ENCODE measurements at places on chromosomes 7 and 10.

DNA sequence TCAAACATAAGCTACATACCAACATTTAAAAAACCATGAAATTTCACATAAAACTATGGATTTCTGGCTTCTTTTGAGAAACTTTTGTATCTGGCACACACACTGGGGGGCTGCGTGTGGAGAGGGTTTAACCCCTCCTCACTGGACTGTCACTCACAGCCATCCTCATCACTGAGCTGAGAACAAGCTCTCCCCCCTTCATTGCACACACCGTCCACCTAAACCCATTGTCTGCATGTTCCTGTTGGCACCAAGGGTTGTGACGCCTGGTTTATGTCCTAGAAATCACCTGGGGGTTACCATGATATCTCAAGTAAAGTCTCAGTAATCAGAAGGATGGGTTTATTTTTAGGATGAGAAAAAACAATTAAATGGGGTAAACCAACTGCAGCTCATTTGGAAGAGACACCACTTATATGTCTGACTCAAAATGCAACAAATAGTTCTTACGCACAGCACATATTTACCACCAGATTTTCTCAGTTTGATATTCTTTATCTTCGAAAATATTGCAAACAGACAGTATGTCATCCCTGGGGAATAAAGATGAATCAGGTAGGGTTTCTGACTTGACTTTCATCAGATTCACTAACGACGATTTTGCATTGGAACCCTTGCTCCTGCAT is 218.5 kb upstream of the KLF6 start:
- no peak for DNase-seq

GRCh38 chr7:43111630-43112458 is 603 bp upstream of the HECW1 start:
- no peak for DNase-seq

GRCh38 chr7:2273866-2274265 is 31.8 kb downstream of the NUDT1 start:
- DNase-seq = no peak

GRCh38 chr7:76193466-76193865 is 8.2 kb upstream of the SRRM3 start:
- no peak for DNase-seq

DNA sequence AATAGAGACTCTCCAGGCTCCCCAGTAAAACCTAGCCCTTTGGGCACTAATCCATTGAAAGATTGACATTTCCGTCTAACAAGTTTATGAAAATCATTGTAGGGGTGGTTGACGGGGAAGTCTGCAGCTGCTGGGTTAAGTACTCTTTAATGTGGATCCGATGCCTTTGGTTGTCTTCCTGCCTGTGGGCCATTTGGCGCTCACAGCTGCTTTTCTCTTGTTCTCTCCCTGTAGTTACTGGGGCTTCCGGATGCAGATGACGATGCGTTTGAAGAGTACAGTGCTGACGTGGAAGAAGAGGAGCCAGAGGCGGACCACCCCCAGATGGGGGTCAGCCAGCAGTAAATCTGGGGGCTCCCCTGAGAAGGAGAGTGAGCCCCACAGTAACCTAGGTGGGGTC is 22.4 kb downstream of the MTURN start:
- DNase-seq = no peak

- no peak for DNase-seq
These were observed 153.7 kb downstream of the CREB5 start for GRCh38 chr7:28565980-28566379.

- no peak for DNase-seq
These were observed 22.0 kb downstream of the UMAD1 start for GRCh38 chr7:7662527-7662926.

DNA sequence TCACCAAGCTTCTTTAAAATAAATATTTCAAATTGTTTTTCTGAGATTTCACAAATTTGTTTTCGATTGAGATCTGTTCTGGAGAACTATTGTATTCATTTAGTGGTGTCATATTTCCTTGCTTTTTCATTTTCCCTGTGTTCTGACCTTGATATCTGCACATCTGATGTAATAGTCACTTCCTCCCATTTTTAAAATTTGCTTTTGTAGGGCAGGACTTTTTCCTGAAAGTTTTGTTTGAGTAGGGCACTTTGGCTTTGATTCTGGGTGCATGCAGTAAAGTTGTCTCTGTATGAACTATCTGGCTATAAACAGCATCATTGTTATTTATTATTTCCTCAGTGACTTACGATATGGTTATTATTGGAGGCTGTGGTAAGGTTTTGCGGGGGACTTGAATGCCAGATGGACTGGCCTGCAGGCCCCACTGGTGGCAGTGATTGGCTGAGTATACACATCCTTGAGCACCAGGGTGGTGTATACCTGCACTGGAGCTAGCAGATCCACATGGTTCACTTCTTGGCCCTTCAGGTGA is 83.6 kb downstream of the CSTF2T start:
- DNase-seq = no peak

DNA sequence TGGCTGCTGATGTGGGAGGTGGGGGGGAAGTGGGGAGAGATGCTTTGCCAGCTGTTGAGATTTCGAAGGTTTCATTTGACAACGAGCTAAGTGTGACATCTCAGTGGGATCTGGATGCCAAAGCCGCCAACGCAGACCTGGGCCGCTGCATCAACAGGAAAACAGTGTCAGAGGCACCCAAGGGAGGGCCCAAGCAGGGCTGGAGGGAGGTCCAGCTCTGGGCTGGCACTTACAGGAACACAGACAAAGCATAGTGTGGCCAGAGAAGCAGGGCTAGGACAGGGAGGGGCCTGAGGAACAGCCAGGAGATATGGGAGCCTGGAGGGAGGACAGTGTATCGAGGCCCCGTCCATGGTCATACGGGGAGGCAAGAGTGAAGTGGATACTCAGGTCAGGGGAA is 73.1 kb downstream of the GTF2IRD1 start:
- no peak for DNase-seq

DNA sequence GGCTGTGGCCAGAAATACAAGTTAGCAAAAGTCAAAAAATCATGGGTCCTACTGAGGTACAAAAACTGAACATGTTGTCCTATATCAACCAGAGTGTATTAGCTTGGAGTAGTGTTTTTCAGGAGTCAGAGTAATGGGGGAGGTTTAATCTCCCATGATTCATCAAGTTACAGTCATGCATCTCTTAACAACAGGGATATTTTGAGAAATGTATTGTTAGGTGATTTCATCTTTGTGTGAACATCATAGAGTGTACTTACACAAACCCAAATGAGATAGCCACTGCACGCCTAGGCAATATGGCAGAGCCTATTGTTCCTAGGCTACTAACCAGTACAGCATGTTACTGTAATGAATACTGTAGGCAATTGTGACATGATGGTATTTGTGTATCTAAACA is 14.9 kb upstream of the TES start:
- DNase-seq = no peak

- DNase-seq = no peak
These were observed 14.3 kb upstream of the JCAD start for GRCh38 chr10:30073767-30074060.

DNA sequence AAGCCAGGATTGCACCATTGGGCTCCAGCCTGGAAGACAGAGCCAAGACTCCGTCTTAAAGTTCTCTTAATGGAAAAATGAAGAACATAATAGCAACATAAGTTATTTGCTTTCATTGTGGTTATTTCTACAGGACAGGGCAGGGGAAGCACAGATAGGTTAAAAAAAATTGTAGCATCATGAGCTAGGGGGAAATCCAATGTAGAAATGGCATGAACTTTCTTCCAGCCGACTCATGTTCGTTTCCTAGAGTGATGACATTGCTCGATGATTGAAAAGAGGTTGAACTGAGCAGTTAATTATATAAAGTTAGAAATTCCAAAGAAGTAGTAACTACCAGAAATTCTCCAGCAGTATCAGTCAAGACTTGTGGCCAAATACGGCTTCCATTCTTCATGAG is 64.9 kb downstream of the DAGLB start:
- no peak for DNase-seq

DNA sequence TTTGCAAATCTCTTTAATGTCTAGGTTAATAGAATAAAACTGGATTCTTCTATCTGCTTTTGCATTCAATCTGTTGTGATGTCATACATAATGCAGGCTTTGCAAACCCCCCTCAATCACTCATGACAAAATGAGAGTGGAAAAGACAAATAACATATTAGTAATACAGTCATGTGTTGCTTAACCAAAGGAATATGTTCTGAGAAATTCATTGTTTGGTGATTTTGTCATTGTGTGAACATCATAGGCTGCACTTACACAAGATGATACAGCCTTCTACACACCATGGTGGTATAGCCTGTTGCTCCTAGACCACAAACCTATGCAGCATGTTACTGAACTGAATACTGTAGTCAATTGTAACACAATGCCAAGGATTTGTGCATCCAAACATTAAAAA is 87.3 kb upstream of the SEC61G start:
- DNase-seq = no peak

DNA sequence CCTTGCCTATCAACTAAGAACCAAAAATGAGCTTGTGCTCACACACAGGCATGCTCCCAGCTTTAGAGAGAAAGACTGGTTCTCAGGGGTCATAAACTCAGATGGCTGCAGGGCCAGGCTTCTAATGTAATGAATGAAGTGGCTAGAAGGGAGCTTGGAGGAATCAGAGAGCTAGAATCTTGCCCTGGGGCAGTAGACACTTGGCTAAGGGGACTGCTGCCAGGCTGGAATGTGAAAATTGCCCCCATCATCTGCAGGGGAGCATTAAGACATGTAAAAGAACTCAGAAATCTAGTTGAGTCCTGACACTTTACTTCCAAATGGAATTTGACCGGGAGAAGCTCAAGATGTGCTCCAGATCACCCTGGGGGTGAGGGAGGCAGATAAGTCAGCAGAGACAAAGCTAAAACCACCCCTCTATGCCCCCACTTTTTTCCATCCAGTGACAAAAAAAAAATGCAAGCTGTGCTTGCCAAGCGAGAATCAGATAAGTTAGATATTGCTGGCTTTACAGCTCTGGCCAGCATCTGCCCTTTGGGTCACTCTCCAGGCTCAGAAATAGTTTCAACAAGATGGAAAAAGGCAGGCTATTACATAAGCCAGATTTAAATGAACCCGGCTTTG is 2.3 kb upstream of the SLC16A9 start:
- no peak for DNase-seq

GRCh38 chr10:3473271-3473670 is 300.7 kb upstream of the PITRM1 start:
- no peak for DNase-seq

GRCh38 chr10:29715296-29715695 is 80.5 kb upstream of the SVIL start:
- no peak for DNase-seq

DNA sequence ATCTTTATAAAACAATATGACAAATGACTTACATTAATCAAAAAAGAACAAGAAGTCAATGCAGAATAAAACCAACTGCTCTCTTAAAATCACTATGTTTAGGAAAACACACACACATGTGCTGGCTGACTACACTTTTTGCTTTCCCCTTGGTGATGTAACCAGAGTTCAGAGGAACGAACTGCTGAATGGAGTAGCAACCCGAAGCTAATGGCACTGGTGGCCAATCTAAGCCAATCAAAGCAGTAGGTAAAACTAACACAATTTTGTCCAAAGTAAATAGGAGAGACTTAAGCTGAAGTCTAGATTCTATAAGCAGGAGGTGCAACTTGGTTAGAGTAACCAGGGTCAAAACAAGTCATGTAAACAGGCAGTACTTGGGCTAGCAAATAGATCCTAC is 33.2 kb upstream of the CUBN start:
- no peak for DNase-seq

DNA sequence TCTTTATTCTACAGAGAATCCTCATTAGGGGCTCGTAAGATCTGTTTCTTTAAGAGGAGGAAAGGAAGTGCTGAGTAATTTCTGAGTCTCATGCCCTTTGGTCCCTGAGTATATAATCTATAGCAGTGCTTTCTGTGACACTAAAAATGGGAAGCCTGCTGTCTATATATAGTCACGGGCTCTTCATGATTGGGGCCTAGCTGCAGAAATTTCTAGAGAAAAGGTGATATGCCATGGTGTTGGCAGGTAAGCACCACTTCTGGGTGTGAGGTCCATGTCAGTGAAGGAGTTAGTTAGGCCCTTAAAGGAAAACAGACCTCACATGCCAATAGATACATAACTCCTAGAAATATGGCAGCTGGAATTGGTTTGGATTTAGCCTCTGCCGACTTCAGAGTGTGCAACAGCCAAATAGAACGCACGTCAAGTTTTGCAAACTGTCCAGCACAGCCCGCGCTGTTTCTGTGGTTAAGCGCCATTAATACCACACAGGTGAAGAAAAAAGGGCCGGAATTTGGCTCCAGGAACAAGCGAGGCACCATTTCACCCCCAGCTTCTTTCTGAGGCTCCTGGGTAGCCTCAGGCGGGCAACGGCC is 123.2 kb downstream of the TACC2 start:
- DNase-seq = no peak

Measured in natural killer cell treated with Interleukin-12 subunit alpha and Interleukin-12 subunit beta and Interleukin-15 and Interleukin-18, amount 100 ng/mL, for 72 hours (primary cell).